ENCODE measurements at places on chromosomes 16 and 17. TPM values are rescaled to one million over a fixed set of nuclear protein-coding genes. Genes with fewer than 3 reads are reported as not detected.

DNA sequence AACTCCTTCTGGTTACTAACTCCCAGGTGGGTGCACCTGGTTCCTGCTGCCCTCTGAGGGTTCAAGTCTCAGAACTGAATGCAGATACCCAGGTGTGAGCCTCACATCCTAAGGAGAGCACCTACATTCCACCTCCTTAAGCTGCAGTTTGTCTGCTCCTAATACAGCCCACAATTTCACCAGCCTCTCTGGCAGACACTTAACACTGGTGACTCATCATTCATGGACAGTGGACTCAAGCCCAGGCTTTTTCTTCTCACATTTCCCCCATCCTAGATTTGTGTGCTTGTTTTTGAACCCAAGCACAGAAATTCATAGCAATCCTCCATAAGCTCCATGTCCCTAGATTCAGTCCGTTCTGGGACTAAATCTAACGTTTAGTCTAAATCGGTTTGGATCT is 7.0 kb upstream of the MAF start:
- DNase-seq: no peak

DNA sequence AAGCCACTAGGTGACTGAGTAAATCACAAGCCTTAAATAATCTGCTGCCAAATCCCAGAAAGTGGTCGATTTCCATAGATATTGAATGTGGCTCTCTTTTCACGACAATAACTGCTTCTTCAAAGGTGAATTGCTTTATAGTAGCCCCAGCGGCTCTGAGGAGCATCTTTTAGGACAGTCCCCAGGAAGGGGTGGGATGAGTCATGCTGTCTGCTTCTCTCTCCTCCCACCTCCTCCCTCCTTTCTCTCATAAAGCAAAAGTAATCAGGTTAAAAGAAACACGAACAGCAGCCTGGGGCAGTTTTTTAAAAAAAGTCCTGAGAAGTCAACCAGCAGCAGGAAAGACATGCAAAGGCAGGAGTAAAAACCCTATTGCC is 1.8 kb downstream of the KIAA0513 start:
- no peak for DNase-seq

The MIF4GD gene
- total RNA-seq: 19.1 TPM

DNA sequence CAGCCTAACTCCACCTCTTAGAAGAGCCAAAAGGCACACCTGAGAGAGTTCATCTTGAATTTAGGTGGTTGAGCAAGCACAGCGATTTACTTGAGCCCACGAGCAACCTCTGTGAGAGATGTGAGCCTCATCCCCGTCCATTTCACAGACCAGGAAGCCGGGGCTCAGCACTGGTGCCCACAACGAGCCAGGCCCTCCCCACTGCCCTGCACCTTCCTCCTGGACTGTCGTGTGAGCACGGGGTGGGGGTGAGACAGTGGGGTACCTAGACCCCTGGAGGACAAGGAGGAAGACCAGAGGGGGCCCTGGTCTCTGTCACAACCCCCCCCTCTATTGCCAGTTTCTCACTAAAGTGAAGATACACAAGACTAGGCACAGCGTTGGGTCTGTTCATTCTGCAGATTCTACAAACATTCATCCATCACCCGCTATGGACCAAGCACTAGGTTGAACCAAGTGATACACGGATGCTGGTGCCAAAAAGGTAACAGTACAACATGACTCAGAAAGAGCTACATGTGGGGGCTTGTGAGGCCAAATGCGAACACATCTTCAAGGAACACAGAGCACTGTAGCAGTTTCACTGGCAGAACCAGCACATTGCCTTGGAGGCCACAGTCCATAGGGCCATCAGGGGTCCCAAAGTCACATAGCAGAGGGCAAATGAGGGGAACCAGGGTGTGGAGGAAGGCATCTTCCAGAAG is 231.9 kb downstream of the PARN start:
- DNase-seq: no peak

DNA sequence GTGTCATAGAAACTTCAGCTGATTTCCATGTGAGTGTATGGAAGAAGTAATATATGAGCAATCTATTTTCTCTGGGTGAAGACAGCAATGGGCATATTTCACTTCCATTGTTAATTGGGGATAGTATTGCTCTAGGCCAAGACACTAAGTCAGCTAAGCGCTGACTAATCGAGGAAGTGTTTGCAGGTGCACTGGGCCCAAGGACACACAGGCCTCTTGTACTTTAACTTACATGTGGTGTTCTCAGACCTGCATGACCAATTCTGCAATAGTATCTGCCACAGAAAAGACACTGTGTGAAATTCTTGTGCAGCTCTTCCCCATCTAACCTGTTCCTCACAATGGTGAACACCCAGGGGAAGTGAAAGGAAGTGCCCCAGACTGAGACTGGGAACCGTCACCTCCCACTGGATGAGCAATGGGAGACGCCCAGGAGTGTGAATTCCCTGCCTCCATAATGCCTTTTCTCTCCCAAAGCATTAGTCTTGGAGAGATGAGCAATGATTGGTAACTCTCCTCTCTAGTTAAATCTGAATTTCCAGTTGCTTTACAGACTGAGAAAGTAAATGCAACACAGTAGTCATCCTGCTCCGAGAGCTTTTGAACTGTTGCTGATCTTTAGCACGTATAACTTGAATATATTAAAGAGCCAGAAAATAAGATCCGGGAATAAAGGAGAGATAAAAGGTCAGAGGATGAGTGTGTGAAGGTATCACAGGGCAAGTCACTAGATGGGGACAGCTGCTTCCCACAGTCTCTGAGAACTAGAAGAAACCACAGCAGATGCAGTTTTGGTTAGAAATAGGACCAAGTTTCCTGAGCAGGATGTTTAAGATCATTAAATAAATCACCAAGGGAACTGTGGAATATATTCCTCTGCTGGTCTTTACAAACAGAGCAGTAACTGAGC is 82.6 kb downstream of the CDK5R1 start:
- DNase-seq: no peak

The PIK3R5 gene
- not detected for total RNA-seq

DNA sequence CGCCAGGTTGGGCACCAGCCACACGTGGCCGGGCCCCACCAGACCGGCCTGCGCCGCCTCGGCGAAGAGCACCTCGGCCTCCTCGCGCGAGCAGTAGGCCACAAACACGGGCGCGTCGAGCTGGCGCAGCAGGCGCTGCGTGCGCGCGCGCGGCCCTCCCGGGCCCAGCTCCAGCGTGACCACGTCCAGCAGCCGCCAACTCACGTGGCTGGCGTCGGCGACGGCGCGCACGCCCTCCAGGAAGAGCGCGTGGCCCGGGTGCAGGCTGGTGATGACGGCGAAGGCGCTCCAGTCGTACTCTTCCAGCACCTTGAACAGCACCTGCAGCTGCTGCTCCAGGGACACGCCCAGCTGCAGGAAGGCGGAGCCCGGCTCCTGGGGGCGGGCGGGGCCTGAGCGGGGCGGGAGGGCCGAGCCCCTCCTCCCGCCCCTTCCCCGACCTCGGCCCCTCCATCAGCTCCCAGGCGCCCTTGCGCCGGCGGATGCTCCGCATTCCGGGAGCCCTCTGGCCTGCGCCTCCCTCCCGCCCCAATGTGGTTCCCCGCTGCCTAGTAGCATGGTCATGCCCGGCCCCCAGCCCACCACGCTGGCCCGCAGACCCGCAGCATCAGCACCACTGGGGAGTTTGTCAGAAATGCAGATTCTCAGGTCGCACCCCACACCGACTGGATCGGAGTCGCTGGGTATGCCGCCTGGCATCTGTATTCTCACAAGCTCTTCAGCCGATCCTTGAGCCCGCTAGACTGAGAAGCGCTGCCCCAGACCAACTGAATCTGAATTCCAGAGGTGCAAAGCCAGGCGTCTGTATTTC is 7.2 kb downstream of the GRIN2C start:
- DNase-seq: no peak

The EPX gene
- total RNA-seq: not detected

The SDK2 gene
- total RNA-seq: 0.07 TPM

GRCh38 chr17:78255953-78256706 is 24.7 kb downstream of the TMEM235 start:
- no peak for DNase-seq

DNA sequence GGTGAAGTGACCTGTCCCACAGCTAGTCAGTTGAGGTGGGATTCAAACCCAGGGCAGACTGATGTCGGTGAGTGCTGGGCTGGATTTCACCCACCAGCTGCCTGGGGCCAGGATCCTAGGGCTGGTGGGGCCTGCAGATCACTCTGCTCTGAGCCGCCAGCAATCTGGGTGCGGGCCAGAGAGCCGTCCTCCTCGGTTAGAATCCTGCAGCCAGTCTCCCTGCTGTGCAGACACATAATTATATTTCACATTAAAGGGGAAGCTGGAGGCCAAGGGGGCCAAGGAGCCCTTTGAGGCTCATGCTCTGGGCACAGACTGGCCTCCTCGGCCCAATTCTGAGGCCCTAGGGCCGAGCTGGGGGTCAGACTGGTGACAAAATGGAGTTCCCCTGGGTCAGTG is 996 bp upstream of the KCNJ12 start:
- DNase-seq: no peak

- no peak for DNase-seq
Measured at GRCh38 chr16:86771506-86772460, 193.4 kb downstream of the FOXL1 start.

DNA sequence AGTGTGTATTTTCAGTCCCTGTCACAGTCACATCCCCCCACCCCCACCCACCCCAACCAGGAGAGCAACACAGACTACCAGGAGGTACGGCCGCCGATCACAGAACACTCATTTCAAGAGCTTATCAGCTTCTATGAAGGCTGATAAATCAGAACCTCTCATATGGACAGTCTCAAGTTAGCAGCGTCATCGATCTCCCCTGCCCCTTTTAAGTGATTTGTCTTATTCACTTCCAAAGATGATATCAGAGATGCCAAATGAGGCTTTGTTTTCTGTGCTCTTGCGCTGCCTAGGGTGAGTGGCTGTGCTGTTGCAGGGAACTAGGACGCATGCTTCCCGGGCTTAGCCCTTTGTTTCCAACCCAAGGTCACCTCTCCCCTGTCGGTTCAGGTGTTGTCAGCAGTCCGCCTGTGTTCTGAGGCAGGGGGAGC is 26.8 kb upstream of the PMFBP1 start:
- no peak for DNase-seq

DNA sequence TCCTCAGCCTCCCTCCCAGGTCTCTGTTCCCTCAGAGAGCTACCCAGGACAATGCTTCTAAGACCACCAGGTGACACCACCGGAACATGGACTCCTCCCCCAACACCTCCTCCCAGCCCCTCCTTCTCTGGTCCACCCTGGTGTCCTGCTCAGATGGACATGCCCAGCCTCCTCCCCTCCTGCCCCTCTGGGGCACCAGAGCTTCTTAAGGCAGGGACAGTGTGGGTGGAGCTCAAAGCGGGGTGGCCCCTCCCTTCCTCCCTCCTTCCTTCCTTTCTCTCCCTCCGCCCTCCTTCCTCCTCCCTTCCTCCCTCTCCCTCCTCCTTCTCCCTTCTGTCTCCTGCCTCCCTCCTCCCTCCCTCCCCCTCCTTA is 22.7 kb downstream of the TRPV3 start:
- DNase-seq: no peak

- DNase-seq: no peak
Measured at GRCh38 chr16:20104563-20105183, 31.0 kb upstream of the GPR139 start.

DNA sequence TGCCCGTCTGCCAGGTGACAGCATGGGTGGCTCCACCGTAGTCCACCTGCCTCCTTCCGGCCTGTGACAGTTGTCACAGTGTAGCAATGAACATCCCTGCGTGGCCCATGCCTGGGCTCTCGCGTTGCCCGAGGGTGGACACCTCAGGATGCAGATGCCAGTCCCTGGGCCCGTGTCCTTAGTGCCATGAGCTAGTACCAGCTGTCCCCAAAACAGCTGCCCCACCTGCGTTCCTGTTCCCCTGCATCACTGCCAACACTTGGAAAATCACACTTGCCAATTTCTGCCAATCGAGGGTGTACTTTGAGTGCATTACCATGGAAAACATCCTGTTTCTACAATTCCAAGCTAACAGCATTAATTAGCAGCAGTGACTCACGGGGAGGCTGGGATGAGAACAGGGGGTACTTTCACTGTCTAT is 9.0 kb upstream of the C16orf95 start:
- no peak for DNase-seq

DNA sequence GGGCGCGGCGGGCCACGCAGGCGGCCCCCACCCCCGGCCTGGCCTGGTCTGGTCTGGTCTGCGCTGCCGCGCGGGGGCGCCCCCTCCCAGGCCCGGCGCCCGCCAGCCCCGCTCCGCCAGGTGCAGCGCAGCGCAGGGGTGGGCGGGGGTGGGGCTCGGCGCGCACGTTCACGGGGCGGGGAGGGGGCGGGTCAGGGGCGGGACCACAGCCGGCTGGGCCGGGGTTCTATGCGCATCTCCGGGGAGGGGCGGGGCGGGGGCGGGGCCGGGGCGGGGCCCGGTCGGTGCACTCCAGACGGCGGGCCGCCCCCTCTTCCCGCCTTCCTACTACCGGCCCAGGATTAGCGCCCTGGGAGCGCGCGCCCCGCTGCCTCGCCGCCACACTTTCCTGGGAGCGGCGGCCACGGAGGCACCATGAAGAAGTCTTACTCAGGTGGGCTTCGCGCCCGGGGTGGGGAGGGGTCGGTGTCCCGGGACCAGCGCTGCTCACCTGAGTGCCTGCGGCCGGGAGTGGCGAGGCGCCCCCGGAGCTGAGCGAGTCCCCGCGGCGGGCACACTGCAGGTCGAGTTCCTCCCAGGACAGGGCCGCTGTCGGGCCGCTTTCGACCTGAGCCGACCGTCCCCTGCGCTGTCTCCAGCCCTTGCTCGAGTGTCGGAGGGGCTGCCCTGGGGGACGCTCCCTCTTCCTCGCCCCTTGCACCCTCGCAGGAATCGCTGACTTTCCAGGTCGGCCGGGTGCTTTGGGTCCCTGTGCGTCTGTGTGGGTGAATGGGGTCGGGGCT is 140.5 kb downstream of the SEC14L1 start:
- no peak for DNase-seq

The GAS2L2 gene
- total RNA-seq: not detected

DNA sequence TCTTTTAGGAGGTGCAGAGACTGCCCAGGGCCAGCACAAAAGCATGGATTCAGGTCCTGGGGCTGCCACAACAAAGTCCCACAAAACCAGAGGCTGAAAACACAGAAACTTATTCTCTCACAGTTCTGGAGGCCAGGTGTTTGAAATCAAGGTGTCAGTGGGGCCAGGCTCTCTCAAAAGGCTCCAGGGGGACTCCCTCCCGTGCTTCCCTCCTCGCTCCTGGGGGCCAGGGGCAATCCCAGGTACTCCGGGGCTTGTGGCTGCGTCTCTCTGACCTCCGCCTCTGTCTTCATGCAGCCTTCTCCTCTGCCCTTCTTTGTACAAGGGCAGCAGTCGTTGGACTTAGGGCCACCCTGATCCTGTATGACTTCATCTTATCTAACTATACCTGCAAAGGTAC is 8.3 kb upstream of the RBFOX3 start:
- no peak for DNase-seq

The TMEM98 gene
- 139 TPM for total RNA-seq

The PRDM7 gene
- not detected for total RNA-seq

- no peak for DNase-seq
Measured at GRCh38 chr17:27457360-27457715, 1.1 kb downstream of the KSR1 start.

- DNase-seq: no peak
Measured at GRCh38 chr16:65700596-65700995, 578.7 kb upstream of the CDH11 start.

- no peak for DNase-seq
Measured at GRCh38 chr17:14446825-14447224, 145.9 kb downstream of the HS3ST3B1 start.

Measured in epithelial cell of proximal tubule (primary cell).